ENCODE measurements at places on chromosomes 4 and X. TPM values are rescaled to one million over a fixed set of nuclear protein-coding genes. Genes with fewer than 3 reads are reported as not detected.

Gene ENPEP
- 0.49 TPM for total RNA-seq

Gene EREG
- total RNA-seq, result 1.1 TPM

Gene TCEAL9
- total RNA-seq, result 38.2 TPM

Gene RBM47
- total RNA-seq, result 111 TPM

Gene JCHAIN
- 377 TPM for total RNA-seq

Gene ZFP42
- not detected for total RNA-seq

GRCh38 chr4:173917255-173917960 is 366.1 kb downstream of the FBXO8 start:
- H3K4me1 ChIP-seq, result no peaks in the 10 kb centered on the region
- no peak for DNase-seq
- no peak overlapping the region for H3K27ac ChIP-seq
- H3K36me3 ChIP-seq, result no peaks in the 10 kb centered on the region
- H3K4me3 ChIP-seq, result no peak overlapping the region

GRCh38 chrX:41779030-41779564 is 55.1 kb downstream of the GPR82 start:
- no peak for DNase-seq
- H3K27me3 ChIP-seq, result no peaks in the 10 kb centered on the region
- H3K27ac ChIP-seq, result no peak overlapping the region
- H3K4me3 ChIP-seq, result no peak overlapping the region

DNA sequence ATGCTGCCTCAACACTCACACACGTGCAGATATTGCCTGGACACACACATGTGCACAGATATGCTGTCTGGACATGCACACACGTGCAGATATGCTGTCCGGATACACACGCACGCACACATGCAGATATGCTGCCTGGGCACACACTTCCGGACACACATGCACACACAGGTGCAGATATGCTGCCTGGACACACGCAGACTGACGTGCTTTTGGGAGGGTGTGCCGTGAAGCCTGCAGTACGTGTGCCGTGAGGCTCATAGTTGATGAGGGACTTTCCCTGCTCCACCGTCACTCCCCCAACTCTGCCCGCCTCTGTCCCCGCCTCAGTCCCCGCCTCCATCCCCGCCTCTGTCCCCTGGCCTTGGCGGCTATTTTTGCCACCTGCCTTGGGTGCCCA is 14.7 kb downstream of the FGFRL1 start:
- no peaks in the 10 kb centered on the region for H3K36me3 ChIP-seq
- peak; percentile 85 for DNase-seq
- H3K4me1 ChIP-seq, result no peaks in the 10 kb centered on the region
- H3K4me3 ChIP-seq, result no peak overlapping the region
- no peaks in the 10 kb centered on the region for H3K27me3 ChIP-seq
- H3K27ac ChIP-seq, result no peak overlapping the region

- no peak overlapping the region for H3K27ac ChIP-seq
- H3K4me1 ChIP-seq, result no peaks in the 10 kb centered on the region
- peaks cover 9% of the 10 kb centered on the region for H3K36me3 ChIP-seq
- no peaks in the 10 kb centered on the region for H3K27me3 ChIP-seq
- peak overlapping the region; percentile 41 for H3K4me3 ChIP-seq
- peak; percentile 82 for DNase-seq
Measured at GRCh38 chr4:150579551-150580234, 2.3 kb upstream of the MAB21L2 start.

DNA sequence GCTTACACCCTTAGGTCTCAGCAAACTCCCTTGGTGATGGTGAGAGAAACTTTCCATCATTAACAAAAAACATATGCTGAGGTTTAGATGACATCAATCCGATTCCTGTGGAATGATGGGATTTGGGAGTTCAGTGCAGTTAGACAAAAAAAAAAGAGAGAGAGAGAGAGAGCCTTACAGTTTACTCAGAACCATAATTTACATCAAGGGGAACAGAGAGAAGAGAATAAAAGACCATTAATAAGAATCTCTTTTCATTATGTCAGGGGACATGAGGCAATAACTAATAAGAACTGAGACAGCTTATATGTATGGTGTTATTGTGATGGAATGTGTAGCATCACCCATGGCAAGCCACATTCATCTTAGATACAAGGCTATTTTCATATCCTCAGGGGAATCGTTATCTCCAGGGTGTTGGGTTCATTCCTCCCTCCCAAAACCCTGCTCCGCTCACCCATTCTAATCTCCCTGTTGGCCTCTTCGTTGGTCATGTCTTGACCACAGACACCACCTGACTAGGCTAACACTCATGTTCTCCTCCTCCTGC is 175.7 kb upstream of the MXRA5 start:
- no peaks in the 10 kb centered on the region for H3K4me1 ChIP-seq
- no peaks in the 10 kb centered on the region for H3K27me3 ChIP-seq
- H3K4me3 ChIP-seq, result no peak overlapping the region
- DNase-seq, result no peak
- no peaks in the 10 kb centered on the region for H3K36me3 ChIP-seq

GRCh38 chrX:13120017-13120416 is 75.6 kb upstream of the FAM9C start:
- peak; percentile 31 for DNase-seq
- no peaks in the 10 kb centered on the region for H3K36me3 ChIP-seq
- H3K27me3 ChIP-seq, result no peaks in the 10 kb centered on the region
- no peaks in the 10 kb centered on the region for H3K4me1 ChIP-seq
- peak overlapping the region; percentile 48 for H3K27ac ChIP-seq

- H3K4me1 ChIP-seq, result no peaks in the 10 kb centered on the region
- no peaks in the 10 kb centered on the region for H3K36me3 ChIP-seq
- no peak overlapping the region for H3K27ac ChIP-seq
- H3K27me3 ChIP-seq, result no peaks in the 10 kb centered on the region
- DNase-seq, result no peak
Measured at GRCh38 chrX:24676403-24677024, 17.2 kb upstream of the POLA1 start.

GRCh38 chr4:82360298-82361177 is 13.3 kb downstream of the HNRNPD start:
- peak overlapping the region; percentile 12 for H3K27ac ChIP-seq
- no peaks in the 10 kb centered on the region for H3K27me3 ChIP-seq
- no peak overlapping the region for H3K4me3 ChIP-seq
- H3K4me1 ChIP-seq, result peaks cover 46% of the 10 kb centered on the region
- H3K36me3 ChIP-seq, result peaks cover 14% of the 10 kb centered on the region

GRCh38 chr4:48445704-48446103 is 37.4 kb upstream of the SLC10A4 start:
- no peak overlapping the region for H3K27ac ChIP-seq
- H3K36me3 ChIP-seq, result no peaks in the 10 kb centered on the region
- H3K4me3 ChIP-seq, result no peak overlapping the region

Data from upper lobe of left lung (tissue), 6 donors.